CD4-positive, CD25-positive, alpha-beta regulatory T cell (primary cell): ENCODE measurements at places on chromosomes 7 and 10.
A peak's percentile ranks its signal among the peaks of the same experiment; 100 is the strongest.

DNA sequence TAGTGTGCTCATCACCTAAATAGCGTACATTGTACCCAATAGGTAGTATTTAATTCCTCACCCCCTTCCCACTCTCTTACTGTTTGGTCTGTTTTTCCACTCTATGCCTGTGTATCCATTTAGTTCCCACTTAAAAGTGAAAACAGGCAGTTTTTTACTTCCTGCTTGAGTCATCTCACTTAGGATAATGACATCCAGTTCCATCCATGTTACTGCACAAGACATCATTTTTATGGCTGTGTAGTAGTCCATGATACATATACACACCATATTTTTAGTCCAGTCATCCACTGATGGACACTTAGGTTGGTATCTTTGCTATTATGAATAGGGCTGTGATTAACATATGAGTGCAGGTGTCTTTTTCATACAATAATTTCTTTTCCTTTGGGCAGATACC lies 10.1 kb downstream of the STK17A start:
- no peak for DNase-seq

DNA sequence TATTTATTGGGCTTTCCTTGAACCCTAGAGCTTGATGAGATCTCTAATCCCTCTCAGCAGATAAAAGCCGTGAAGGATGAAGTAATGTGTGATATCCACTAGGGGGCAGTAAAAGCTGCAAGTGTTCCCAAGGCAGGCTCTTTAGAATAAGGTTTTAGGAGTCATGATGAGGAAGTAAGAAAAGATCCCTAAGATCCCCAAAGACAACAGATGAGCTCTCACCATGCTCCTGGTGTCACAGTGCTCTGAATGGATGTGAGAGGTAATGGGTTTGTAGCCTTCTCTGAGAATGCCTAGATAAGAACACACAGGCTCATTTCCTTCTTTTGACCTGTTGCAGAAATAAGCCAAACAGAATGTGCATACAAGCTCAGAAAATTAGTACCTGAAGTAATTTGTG lies 70.4 kb upstream of the ITPRID1 start:
- peak; percentile 28 for DNase-seq

GRCh38 chr10:119254335-119254734 lies 47.0 kb downstream of the GRK5 start:
- no peak for DNase-seq

- DNase-seq, result no peak
Observed at GRCh38 chr7:7979558-7979957, 11.0 kb downstream of the GLCCI1 start.

DNA sequence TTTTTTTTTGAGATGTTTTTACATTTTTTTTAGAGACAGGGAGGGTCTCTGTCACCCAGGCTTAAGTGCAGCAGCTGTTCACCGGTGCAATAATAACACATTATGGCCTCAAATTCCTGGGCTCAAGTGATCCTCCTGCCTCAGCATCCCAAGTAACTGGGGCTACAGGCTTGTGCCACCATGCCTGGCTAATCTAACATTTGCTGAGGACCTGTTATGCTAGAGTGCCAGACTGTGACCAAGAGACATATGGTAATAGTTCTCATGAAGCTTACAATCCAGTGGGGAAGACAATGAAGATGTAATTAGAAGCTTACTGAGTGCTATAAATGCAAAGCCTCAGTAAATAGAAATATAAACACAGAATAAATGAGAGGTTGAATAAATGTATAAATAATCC lies 17.6 kb upstream of the ORC5 start:
- DNase-seq, result no peak

DNA sequence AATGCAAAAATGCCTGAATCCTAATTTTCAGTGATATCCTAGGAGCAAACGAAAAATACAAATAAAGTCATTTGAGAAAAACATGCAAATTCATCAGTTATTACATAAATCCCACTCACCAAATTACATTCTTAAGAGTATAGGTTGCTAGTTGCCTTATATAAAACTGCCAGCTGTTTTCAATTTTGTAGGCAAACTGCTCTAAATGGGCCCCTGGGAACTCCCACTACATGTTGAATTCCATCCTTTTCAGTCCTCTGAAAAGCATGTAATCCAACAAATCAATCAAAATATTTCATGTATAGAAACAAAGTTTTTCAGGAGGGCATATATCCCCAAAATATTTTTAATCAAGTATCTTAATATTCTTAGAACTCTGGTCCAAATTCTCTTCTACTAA lies 2.1 kb upstream of the JMJD1C start:
- no peak for DNase-seq

GRCh38 chr10:124697443-124697836 lies 46.7 kb downstream of the FAM53B start:
- DNase-seq, result no peak

- DNase-seq, result no peak
Observed at GRCh38 chr10:22334414-22335172, 10.7 kb upstream of the SPAG6 start.

DNA sequence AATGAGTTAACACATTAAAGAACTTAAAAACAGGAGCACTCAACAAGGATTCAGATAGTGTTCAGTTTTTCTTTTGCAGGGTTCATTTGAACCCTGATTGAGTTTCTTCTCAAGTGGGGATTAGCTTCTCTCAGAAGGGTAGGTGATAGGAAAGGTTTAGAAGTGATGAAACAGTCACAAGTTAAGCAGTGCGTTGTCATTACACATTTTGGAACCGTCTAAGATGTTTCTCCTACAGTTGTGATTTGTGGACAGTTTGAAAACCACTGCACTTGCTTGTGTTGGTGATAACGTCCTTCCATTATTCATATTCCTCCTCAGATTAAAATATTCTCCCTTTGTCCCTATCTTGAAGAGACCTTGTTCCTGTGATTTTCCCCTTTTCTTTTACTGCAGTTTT lies 2.7 kb downstream of the STMP1 start:
- no peak for DNase-seq

GRCh38 chr10:120941501-120941900 lies 90.3 kb downstream of the WDR11 start:
- DNase-seq, result no peak

- no peak for DNase-seq
Observed at GRCh38 chr7:8206956-8207355, 55.0 kb downstream of the ICA1 start.

DNA sequence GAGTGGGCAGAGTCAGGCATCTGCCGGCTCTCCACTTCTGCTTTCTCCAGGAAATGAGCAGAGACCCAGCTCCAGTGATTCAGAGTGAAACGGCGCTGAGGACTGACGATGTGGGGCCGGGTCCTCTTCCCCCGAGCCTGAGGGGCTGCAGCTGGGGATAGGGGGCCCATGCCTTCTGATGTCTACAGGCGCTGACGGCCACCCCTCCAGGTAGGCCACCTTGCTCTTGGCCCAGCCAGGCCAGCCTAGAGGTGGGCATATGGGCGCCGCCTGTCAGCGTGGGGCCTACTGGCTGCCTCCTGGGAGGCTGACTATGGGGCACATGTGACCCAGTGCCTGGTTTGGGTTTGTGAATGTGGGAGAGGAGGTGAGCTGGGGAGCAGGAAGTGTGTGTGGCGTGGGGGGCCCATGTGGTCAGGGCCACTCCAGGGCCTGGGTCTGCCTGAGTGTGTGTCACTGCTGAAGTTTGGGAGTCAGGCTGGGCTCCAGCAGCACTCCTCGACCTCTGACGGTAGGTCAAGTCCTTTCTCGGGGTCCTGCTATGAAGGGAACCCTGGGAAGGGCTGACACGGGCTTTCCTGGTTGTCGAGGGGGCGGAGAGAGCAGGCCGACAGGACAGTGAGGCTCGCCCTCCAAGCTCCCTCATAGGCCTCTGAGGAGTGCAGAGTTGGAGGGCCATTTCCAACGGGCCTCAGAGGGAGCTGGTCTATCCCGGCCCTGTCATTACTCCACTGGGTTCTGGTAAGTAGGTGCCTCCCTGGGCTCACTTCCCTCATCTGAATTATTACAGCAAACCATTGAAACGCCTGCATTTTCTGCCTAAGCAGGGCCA lies at the start of gene WDFY4:
Gene WDFY4, plus strand, starts transcription at position 82 of the 832 bp plus-strand sequence. CDS start 24,860 bp downstream, outside the sequence.
- DNase-seq, result no peak

DNA sequence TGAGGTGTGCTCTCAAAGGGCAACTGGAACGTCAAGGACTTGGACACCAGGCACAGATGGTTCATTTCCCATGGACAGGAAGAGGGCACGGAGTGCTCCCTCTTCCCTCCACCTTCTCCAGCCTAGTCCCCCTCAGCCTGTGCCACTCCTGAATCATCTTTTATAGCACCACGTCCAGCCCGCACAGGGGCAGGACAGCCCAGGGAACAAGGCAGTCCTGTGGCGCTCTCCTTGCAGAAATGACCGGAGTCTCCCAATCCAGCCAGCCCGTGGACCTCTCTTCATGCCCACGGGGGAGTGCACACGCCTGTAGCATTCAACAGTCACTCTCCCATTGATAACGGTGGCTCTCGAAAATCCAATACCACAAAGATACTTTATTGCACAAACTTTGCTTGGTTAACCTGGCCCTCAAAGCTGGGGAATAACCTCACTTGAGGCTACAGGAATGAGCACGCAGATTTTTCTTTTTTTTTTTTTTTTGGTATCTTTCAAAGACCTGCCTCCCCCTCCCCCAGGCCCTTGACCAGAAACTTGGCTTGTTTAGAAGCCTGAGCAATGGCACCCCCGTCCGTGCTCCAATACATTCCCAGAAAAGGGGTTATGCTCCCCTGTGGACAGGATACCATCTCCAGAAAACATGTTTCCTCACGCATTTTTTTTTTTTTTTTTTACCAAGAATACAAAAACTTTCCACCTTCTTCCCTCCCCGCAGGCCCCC lies 733 bp downstream of the PRKCQ start:
- peak; percentile 45 for DNase-seq

DNA sequence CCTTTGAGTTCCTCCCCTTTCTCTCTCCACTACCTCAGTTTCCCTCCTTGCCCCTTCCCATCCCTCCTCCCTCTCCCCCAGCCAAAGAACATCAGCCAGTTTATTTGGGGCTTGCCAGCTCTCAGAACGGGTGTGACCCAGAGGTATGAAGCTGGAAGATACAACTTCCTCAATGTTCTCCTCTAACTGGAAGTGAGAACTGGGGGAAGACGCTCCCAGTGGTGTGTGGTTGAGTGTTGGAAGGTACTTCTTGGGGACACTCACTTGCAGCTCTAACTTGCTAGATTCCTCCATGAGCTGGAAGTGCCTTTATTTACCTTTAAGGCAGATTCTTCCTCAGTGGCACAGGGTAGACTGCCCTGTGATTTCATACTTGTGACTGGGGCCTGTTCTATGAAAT lies 110.5 kb upstream of the HABP2 start:
- DNase-seq, result no peak

DNA sequence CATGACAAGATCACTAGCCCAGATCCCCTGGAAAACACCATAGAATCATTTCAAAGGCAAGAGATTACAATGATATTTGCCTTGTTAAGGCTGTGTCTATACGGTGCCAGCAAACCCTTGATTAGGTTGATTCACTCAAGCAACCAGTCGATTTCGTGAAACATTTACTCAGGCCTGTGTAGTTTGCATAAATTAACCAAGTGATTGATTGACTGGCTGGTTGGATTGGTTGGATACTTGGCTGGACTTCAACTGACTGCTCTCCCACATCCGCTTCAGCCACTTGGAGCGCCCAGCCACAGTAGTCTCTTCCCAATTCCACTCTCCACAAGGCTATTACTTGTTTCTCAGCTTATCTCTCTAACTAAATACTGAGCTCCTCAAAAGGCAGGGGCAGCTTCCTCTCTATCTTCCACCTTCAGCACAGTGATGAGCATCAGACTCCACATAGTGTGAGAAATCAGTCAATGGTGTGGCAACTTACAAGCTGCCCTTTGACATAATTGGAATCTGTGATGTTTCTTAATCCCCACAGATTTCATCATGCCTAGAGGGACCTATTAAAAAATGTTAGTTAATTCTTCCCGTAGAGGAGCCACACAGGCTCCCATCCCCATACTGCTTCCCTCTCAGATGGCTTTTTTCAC lies 217.4 kb downstream of the GRM8 start:
- no peak for DNase-seq

DNA sequence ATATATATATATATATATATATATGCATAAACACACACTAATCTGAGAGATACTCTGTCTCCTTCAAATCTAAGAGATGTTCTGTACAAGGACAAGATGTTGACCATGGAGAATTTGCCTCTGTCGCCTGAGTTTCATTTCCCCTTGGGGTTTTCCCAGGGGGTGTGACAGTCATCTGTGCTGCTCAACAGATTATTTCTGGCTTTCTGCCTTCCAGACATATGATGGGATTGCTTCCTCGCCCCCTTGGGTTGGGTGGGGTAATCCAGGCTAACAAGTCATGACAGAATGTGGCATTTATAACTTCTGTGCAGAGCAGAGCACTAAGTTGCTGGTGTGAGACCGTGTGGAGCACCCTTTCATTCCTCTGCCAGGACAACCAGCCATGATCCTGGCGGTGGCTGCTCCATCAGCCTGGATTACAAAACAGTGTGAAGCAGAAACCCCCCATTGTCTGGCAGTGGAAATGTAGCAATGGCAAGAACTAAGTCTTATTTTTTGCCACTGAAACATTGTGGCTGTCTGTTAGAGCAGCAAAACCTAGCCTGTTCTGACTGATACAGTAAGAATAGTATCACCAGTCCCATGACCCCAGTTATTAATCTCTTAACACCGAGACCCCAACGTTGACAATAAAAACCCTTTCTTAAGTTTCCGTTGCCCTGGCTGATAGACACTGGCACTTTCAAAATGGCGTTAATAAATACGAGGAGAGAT lies 13.7 kb upstream of the USP6NL start:
- DNase-seq, result no peak

GRCh38 chr10:8035641-8036470 lies 18.6 kb upstream of the GATA3 start:
- DNase-seq, result no peak

DNA sequence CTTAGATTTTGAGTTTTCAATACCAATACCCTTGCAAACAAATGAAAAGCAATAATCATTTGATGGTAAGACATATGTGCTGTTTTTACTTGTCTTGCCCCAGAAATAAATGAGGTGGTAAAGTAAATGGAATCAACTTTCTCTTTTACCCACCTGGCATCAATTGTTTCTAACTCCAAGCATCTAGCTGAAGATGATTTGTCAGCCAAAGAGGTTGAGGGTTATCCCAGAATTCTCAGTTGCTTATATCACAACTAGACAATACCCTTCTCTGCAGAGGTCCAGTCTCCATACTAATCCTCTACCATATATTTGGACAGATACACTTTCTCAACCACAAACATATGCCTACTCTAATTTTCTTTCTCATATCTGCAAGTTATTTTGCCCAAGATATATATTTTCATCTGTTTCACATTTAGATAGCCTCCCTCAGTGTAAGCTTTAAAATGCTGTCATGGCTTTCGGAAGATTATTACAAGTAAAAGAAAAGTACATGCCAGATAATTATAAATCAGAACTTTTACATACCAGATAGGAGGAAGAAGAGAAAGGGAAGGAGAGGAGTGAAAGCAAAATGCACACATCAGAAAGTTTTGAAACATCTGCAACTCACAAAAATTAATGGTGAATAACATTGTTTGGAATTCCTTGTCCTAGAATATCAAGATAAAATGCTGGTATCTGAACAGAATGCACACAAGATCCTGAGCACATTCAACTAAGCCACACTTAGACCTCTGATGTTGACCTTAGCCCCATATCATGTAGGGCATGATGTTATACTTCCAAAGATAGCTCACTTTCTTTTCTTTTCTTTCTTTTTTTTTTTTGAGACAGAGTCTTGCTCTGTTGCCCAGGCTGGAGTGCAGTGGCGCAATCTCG lies 146.6 kb downstream of the REEP3 start:
- no peak for DNase-seq

- DNase-seq, result no peak
Observed at GRCh38 chr10:29254123-29255046, 34.5 kb upstream of the LYZL1 start.
